Inflammatory macrophage (primary cell): ENCODE measurements at places on chromosomes 3 and 15.

GRCh38 chr15:49718846-49719245 lies 98.0 kb downstream of the DTWD1 start:
- DNase-seq = no peak

GRCh38 chr3:69283496-69283895 lies 102.4 kb downstream of the FRMD4B start:
- DNase-seq = no peak

DNA sequence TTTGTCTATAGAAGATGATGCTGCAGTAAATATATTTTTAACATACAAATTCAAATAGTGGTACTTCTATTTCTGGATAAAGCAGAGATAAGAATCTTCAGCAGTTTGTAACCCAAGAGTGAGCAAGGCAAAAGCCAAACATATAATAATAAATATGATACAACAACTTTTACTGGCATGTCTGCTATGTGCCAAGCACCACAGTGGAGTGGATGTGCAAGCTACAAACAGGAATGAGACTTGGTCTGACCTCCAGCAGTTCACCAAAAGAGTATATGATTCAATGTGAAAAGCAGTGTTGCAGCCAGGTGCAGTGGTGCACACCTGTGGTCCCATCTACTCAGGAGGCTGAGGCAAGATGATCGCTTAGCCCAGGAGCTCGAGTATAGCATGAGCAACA lies 395.6 kb downstream of the EPHB1 start:
- no peak for DNase-seq

GRCh38 chr3:190120269-190121060 lies at the start of gene P3H2:
Gene P3H2, minus strand, starts transcription at chr3:190120897. Its CDS starts 166 bp downstream, at chr3:190120731.
- peak; percentile 38 for DNase-seq

DNA sequence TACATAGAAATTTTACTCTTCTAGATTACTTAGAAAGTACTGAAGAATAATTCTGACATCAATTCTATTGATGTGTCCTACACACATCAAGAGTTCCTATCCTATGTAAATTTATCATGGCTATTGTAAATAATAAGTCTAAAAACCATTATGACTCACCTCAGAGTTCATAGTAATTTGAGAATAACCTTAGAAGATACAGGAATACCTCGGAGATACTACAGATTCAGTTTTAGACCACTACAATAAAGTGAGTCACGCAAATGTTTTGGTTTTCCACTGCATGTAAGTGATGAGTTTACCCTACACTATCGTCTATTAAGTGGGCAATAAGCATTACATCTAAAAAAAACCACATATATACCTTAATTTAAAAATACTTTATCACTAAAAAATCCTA lies 74.8 kb downstream of the NR1I2 start:
- DNase-seq = no peak

DNA sequence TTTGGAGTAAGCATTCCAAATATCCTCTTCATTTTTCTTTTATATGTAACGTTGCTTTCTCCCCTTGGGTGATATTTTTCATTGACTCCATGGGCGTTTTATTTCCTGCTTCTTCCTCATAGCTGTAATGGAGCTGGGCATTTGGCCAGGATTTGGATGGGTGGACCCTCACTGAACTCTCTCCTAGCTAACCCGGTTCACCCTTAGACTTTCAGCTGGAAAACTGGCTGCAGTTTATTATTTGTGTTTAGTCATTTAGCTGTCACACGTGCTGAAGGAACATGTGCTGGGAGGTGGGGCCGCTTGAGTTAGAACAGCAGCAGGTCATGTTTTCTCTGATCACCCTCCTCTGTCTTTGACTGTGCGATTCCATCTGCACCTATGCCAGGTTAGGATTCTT lies 407.6 kb downstream of the ZIC1 start:
- no peak for DNase-seq

GRCh38 chr3:190566043-190566933 lies 52.4 kb downstream of the IL1RAP start:
- DNase-seq = peak; percentile 99

DNA sequence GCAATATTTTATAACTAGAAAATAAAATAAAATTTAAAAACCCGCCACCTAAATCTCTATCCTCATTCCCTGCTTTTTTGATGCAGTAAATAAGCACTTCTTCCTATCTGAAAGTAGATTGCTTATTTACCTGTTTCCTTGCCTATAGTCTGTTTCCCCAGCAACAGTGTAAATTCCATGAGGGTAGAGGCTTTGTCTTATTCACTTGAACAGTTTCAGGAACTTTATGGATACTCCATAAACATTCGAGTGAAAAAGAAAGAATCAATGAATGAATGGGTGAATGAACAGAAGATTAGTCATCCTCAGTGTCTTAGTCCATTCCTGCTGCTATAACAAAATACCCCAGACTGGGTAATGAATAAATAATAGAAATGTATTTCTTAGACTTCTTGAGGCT lies 41.7 kb downstream of the SHC4 start:
- DNase-seq = no peak

GRCh38 chr3:127147291-127147885 lies 45.5 kb upstream of the PRR23E start:
- DNase-seq = no peak

DNA sequence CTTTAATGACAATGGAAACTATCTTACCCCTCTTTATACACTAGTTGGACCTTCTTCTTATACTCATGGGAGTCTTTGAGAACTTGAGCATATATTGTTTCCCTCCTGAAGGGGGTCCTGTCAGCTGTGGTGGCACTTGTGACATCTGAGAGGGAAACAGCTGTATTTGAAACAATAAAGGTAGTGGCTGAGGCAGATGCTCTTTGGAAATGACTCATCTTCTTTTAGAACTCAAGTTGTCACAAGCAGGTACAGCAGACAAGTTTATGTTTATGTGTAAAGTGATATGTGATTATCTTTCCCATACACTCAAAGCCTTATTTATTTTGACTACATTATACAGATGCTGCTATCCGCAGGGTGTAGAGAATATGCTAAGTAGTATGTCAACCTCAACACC lies 220.0 kb upstream of the GRM7 start:
- no peak for DNase-seq

DNA sequence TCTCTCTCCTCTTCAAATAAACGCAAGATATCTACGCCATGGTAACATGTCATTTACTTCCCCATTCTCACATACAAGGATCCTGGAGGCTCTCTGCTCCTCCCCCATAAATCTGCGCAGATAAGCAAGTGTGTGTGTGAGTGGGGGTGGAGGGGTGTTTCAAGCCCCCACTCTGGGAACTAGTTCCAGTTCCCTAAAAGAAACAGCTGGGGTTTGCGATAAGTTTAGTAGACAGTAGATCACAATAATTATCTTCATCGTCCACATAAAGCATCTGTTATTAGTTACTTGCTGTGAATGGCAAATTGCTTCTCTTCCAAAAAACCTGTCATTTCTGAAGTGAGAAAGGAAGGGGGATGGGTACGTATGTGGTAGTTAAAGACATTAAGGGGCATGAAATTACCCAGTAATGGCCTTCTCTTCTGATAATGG lies 79.8 kb downstream of the RBPMS2 start:
- peak; percentile 85 for DNase-seq

DNA sequence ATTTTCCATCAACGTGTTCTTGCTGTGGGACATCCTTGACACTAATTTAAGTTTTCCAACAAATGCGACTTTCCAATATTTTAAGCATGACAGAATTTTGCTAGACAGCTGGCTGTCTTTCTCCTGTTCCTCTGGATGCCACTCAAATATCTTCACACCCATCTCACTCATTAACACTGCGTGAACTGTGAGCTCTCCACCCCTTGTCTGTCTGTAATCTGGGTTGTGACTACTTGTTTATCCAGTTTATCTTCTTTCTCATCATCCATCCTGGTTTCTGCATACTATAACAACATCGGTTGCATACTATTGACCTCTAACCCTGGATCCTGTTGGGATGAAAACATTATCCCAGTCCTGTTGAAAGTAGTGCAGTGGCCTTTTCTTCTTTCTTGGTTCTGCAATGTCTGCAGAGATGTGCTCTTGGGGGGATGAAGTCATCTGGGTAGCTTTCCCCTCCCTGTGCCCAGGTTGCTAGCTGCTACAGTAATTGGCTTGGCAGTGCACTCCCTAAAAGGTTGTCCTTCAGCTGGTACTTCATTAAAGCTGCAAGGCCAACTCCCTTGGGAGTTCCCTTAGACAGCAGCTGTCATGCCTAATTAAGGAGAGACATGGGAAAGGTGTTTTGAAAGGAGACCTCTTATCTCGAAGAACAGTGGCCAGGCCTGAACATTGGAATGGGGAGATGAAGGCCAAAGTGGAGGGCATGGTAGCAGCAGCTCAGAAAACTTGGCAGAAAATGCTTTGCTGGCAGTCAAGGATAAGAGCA lies 24.7 kb downstream of the KAT2B start:
- no peak for DNase-seq

- peak; percentile 18 for DNase-seq
These were observed 873 bp downstream of the CAPN7 start for GRCh38 chr3:15206662-15207576.

DNA sequence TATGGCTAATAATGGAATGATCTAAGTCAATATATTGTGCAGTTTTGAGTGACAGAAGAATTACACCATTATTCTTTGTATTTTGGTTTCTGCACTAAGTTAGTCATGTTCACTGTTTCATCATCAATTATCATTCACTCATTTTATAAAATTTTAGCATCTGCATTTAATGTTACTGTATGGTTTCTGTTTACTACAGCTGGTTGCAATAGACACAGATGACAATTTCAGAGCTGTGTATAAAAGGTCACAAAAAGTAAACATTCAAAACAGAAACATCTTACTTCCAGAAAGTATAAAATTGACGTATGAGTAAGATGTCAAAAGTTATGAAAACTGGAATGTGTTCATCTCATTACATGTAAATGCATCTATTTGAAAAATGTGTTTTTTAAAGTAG lies 111.1 kb upstream of the GBE1 start:
- no peak for DNase-seq

- no peak for DNase-seq
These were observed 178.7 kb downstream of the STAC start for GRCh38 chr3:36558961-36559360.

GRCh38 chr3:187805774-187806173 lies 60.5 kb upstream of the BCL6 start:
- DNase-seq = no peak

- DNase-seq = peak; percentile 23
These were observed 26.6 kb upstream of the FLNB start for GRCh38 chr3:57981483-57982087.

DNA sequence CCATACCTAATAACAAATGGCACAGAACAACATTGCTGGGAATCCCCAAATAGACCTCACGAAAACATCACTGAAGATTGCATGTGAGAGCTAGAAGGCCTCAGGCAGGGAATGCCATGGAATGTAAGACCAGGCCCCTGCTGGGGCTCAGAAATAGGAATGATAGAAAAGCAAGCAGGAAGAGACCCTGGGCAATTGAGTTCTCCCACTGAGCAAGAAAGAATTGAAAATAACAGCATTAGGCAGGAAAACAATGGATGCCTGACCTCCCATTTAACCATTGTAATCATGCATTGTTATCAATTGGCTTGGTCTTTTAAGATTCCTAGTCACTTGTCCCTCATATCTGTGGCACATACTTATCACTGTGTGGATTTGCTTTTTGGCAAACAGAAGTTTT lies 581.6 kb downstream of the FHIT start:
- no peak for DNase-seq

- no peak for DNase-seq
These were observed 847.8 kb downstream of the SI start for GRCh38 chr3:164230385-164231094.

DNA sequence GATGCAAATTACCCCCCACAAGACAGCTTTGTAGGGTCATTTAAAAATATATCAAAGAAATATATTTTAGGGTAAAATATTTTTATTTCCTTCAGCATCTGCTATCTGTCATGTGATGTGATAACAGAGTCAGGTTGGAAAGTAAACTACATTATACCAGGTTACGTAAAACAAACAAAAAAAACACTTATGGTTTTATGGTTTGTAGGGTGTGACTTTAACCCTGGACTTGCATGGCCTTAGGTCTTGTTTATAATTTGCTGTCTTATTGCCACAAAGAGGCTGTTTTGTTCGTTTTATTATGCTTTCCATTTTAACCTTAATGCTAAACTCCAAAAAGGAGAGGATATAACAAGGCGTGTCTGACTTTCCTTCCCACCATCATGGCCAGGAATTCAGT lies 244.5 kb upstream of the MME start:
- DNase-seq = no peak

DNA sequence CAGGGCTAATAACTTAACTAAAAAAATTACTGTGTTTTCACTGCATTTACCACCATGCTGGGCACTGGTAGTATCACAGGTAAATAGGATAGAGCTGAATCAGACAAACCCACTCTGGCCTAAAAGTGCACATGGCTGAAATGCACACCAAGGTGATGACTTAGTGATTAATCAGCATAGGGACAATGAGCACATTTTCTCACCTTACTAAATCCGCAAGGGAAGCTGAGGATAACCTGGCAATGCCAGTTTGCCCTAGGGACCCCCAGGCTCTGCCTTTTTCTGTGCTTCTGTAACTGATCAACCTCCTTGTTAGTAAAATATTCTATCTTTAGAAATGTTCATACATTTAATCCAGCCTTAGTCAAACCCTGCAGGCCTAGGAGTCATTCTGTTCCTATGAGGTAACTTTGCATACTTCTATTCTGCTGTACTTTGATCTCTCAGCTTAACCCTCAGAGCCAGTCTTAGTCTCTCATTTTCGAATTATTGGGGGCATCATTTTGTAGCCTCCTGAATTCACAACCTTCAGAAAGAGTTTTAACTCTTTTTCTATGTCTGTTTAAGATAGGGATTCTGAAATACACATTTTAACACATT lies 562.9 kb upstream of the KCNMB2 start:
- no peak for DNase-seq

- no peak for DNase-seq
These were observed 29.7 kb downstream of the PRR23E start for GRCh38 chr3:127222664-127223063.

DNA sequence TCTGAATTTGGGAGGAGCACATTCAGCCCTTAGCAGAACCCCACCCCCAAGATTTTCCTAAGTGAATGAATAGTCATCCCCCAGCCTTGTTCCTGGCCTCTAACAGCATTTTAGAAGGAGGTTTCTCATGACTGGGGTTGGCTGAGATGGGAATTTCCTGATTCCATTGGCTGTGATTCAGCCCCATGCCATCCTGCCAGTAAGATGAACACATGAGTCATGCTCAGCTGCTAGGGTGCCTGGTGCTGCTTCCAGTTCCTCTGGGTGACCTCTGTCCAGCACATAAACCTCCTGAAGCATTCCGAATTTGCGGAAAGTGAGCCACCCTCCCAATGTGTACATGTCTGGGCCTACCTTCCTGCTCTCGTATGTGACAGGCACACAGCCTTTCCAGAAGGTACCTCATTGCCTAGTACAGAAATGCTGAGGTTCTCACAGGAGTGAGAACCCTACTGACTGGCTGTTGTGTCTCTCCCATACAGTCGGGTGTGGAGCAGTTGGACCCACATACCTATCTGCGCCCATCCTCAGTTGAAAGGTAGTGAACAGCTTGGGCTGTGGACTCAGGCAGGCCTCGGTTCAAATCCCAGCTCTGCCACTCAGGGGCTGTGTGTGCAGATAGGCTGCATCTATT lies 91.7 kb downstream of the APBA2 start:
- peak; percentile 56 for DNase-seq

GRCh38 chr15:46315434-46315833 lies 680.6 kb downstream of the SQOR start:
- no peak for DNase-seq
